ENCODE measurements at places on chromosomes 2 and 18.

DNA sequence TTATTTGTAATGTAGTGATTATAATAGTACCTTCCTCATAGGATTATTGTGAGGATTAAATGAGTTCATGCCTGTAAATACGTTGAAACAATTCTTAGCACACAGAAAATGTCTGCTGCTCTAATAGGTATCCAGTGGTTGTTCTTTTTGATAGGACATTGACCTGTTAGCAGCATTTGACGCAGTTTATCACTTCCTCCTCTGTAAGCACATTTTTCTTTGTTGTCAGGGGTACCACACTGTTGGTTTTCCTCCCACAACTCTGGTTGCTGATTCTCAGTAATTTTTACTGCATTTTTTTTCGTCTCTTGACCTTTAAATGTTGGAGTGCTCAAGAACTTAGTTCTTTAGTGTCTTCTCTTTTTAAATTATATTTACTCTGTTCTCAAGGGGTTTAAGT is 15.4 kb downstream of the PPM1B start:
- DNase-seq, result no peak

- no peak for DNase-seq
Measured at GRCh38 chr2:194116861-194117260, 1540.2 kb upstream of the SLC39A10 start.

GRCh38 chr2:160062292-160063005 is at the start of gene PLA2R1:
TSS of gene PLA2R1 (minus strand) at chr2:160062615. CDS start at chr2:160062403, 212 bp downstream.
- DNase-seq, result no peak

DNA sequence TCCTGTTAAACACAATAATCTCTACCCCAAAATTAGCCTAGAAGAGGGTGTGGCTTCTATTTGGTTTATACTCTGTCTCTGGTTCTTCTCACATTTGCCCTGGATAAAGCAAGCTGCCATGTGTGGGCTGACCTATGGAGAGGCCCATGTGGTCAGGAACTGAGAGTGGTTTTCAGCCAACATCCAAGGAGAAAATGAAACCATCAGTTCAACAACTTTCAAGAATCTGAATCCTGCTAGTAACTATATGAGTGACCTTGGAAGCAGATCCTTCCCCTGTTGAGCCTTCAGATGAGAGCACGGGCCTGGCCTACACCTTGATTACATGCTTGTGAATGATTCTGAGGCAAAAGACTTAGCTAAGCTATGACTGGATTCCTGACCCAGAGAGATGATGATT is 11.5 kb upstream of the TRIB2 start:
- DNase-seq, result no peak

- no peak for DNase-seq
Measured at GRCh38 chr2:53286345-53286744, 481.3 kb upstream of the CHAC2 start.

- no peak for DNase-seq
Measured at GRCh38 chr2:140880573-140880972, 1250.2 kb downstream of the LRP1B start.

DNA sequence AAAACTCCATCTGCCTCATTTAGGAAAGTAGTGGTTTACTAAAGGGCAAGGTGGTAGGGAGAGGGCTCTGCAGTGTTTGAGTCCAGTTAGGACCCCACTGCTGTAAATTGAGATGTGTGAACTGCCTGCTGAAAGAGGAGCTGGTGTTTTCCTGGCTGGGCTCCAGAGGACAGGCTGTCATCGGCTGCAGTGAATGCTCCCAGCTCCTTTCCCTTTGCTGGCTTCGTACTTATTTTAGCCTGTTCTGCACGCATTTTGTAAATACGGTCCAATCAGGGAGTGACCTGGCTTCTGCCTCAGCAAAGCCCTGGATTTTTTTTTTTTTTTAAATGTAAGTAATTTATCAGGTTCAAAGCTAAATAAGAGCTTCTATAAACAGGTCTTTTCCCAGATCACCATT is 37.5 kb downstream of the SLC4A3 start:
- DNase-seq, result no peak
